Esophagus muscularis mucosa (tissue), 4 donors: ENCODE measurements at places on chromosomes 3 and 15. TPM values are rescaled to one million over a fixed set of nuclear protein-coding genes. Genes with fewer than 3 reads are reported as not detected.

Gene ITIH1
- total RNA-seq, result not detected

Gene CFAP161
- total RNA-seq, result 0.66 TPM

Gene CHRNA3
- 3.5 TPM for total RNA-seq

Gene ZNF35
- 18.7 TPM for total RNA-seq

Gene SLC27A2
- 1.8 TPM for total RNA-seq

Gene FBXW12
- total RNA-seq, result not detected

GRCh38 chr15:22881739-22882440, 43.4 kb downstream of the NIPA2 start:
- no peaks in the 10 kb centered on the region for H3K4me1 ChIP-seq
- no peak overlapping the region for H3K27ac ChIP-seq
- peaks cover 84% of the 10 kb centered on the region for H3K36me3 ChIP-seq
- H3K27me3 ChIP-seq, result no peaks in the 10 kb centered on the region

DNA sequence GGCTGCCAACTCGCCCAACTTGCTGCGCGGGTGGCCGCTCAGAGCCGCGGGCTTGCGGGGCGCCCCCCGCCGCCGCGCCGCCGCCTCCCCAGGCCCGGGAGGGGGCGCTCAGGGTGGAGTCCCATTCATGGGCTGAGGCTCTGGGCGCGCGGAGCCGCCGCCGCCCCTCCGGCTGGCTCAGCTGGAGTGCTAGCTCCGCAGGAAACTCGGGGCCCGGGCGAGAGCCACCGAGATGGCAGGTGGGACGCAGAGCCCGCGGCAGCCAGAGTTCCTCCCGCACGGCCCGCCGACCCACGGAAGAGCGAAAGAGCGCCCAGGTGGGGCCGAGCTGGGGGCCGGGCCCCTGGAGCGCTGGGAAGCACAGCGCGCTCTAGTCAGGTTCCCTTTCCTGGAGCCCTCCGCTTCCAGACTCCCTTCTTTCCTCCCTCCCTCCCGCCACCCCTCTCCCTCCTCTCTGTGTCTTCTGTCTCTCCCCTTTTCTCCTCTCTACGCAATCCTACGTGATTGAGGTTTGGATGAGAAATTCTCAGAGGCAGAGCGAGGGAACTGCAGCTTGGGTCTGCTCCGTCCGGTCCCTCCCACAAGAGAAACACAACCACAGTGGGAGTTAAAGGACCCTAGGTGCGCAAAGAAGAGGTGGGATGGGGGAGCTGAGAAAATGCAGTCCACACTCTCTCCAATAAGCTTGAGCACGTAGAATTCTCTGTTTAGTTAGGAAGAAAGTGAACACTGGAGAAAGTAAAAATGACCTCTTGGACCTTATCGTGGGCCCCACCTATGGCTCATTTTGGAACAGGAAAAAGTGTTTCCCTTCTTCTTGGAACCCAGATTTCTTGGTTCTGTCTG, 317.3 kb downstream of the FGF12 start:
- H3K36me3 ChIP-seq, result no peaks in the 10 kb centered on the region
- peak overlapping the region; percentile 91 for H3K27ac ChIP-seq
- no peaks in the 10 kb centered on the region for H3K27me3 ChIP-seq
- peaks cover 28% of the 10 kb centered on the region for H3K4me1 ChIP-seq

- no peak overlapping the region for H3K27ac ChIP-seq
- no peak overlapping the region for H3K4me3 ChIP-seq
- H3K36me3 ChIP-seq, result no peaks in the 10 kb centered on the region
- DNase-seq, result no peak
- peaks cover 3% of the 10 kb centered on the region for H3K4me1 ChIP-seq
Measured at GRCh38 chr15:93524432-93524831, 435.4 kb upstream of the RGMA start.

DNA sequence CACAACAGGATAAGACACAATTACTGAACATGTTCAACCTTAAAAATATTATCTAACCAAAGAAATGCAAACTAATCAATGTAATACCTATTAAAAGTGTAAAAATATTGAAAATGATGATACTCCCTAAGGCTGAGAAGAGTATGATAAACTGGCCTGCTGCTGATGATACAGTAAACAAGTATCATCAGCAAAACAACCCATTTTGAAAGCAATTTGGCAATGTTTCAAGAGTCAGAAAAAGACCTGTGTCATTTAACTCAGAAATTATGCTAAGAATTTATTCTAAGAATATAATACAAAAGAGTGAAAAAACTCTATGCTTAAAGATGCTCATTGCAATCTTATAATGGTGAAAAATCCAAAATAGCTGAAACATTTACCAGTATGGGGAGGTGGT, 22.1 kb downstream of the CCDC191 start:
- DNase-seq, result no peak
- H3K36me3 ChIP-seq, result peaks cover 31% of the 10 kb centered on the region
- H3K27ac ChIP-seq, result no peak overlapping the region

GRCh38 chr3:160747422-160747821, 8.6 kb upstream of the PPM1L start:
- DNase-seq, result no peak
- H3K4me3 ChIP-seq, result no peak overlapping the region

DNA sequence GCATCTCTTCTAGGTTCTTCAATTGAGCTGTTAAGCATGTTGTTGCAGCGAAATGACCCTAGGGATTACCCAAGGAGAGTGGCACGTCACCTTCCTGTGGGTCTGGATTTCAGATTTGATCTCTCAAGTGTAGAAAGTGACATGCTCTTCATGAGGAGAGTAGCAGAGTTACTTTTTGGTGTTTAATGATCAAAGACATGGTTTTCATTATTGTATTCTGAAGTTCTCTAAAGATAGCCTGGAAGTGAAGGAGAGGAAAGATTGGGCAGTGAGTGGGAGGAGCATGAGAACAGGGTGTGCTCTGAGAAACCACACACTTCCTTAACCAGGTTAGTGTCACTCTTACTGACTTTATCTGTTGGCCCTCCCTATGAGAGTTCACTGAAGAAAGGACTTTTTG, 153.6 kb downstream of the AKAP13 start:
- no peak overlapping the region for H3K27ac ChIP-seq
- H3K4me1 ChIP-seq, result peaks cover 44% of the 10 kb centered on the region
- no peak overlapping the region for H3K4me3 ChIP-seq
- peaks cover 11% of the 10 kb centered on the region for H3K36me3 ChIP-seq
- H3K27me3 ChIP-seq, result no peaks in the 10 kb centered on the region
- no peak for DNase-seq

- no peaks in the 10 kb centered on the region for H3K27me3 ChIP-seq
- H3K36me3 ChIP-seq, result no peaks in the 10 kb centered on the region
- H3K4me1 ChIP-seq, result no peaks in the 10 kb centered on the region
- no peak for DNase-seq
- no peak overlapping the region for H3K4me3 ChIP-seq
Measured at GRCh38 chr3:26484140-26484539, 138.4 kb upstream of the LRRC3B start.

DNA sequence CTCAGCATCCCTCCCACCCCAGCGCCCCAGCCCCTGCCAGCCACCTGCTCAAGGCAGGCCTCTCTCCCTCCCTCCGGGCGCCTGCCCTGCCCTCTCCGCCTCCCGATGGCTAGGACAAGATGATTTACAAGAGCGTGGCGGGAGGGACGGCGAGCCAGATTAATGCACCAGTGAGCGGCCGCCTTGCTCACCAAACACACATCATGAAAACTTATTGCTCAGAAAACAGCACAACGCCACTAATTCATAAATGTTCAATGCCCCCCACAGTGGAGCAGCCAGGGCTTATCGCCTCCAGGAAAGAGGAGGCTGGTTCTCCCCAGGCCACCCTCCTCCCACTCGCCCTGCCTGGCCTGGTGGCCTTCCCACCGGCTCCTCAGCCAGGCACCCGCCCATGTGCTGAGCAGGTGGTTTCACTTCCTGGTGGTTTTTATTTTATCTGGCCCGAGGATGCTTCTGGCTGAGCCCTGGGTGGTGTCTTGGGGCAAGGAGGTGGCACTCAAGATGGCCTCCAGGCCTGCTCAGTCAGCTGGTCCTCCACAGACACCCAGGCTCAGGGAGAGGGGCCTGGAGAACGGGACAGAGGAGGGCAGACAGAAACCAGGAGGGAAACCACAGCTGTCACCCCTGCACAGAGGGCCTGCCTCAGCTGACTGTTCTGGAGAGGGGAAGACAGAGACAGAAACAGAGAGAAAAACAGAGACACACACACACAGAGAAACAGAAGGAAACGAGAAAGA, 284.9 kb downstream of the UACA start:
- peaks cover 33% of the 10 kb centered on the region for H3K4me1 ChIP-seq
- H3K36me3 ChIP-seq, result no peaks in the 10 kb centered on the region
- H3K4me3 ChIP-seq, result no peak overlapping the region
- DNase-seq, result no peak
- H3K27ac ChIP-seq, result no peak overlapping the region

DNA sequence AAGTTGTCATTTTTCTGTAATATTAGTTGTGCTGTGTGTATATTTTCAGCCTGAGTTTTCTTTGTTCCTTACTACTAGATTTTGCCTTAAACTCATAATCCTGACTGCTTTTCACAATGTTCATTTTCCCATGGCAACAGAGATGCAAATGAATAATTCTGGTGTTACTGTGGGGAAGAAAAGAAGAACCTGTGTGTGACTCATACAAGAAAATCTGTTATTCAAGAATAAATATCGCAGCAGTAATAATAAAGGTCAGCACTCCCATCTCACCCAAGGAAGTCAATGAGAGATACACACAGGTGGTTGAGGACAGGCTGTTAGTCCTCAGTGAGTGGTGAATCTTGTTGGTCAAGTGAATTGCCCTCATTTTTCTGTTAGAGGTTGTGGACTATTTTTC, 656.6 kb upstream of the NAALADL2 start:
- H3K27ac ChIP-seq, result no peak overlapping the region
- H3K27me3 ChIP-seq, result no peaks in the 10 kb centered on the region
- H3K4me3 ChIP-seq, result no peak overlapping the region
- H3K36me3 ChIP-seq, result no peaks in the 10 kb centered on the region
- DNase-seq, result no peak

DNA sequence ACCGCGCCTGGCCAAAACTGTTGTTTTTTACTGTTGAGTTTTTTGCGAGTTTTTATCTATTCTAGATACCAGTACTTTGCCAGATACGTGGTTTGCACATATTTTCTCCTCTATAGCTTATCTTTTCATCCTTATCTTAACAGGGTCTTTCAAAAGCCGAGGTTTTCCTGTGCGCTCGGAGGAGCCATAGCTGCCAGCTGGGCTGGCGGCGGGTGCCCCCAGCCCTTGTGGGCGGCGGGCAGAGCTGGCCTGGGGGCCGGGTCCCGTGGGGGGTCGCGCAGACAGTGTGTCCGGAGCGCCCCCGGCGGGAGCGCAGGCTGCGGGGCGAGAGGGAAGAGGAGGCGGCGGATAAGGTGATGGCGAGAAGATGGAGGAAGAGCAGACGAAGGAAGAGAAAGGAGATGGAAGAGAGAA, 11.1 kb upstream of the EIF4A2 start:
- H3K27ac ChIP-seq, result peak overlapping the region; percentile 26
- no peak for DNase-seq
- H3K36me3 ChIP-seq, result no peaks in the 10 kb centered on the region
- peaks cover 12% of the 10 kb centered on the region for H3K4me1 ChIP-seq

GRCh38 chr3:190127195-190127594, 6.5 kb upstream of the P3H2 start:
- no peaks in the 10 kb centered on the region for H3K27me3 ChIP-seq
- no peaks in the 10 kb centered on the region for H3K4me1 ChIP-seq
- H3K36me3 ChIP-seq, result no peaks in the 10 kb centered on the region
- no peak for DNase-seq

DNA sequence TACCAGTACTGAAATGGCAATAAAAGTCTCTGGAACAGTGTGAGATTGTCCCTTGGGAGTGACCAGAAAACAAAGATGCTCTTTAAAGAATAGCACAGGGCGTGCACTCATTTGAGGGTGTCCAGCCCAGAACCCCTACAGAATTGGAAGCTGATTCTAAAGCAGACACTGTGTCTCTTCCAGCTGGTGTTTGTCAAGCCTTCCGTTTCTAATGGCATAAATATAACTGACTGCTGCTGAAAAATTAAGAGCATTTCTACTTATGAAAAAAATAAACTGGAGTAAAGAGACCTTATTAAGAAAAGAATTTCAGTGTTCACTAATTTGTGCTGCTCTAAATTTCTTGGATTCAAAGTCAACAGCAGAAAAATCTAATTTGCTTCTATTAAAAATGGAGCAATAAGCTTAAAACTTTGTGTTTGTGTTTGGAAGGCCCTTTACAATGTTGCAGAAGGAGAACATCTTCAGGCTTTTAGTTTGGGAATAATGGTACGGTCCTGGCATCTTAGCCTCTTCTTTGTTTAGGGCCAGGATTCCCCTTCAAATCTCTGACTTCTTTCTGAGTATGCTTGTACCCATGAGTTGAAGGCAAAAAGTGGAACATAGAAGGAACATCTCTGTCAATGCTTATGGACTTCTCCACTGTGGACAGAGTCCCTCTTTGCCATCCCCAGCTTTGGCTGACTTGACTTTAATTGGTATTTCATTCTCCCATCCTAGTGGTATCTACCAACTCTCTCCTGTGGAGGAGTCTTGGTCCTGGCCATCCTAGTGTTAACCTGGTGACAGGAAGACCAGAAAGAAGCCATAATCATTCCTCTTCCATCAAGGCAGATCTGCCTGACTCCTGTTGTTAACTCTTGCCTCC, 65.9 kb downstream of the THSD4 start:
- no peaks in the 10 kb centered on the region for H3K36me3 ChIP-seq
- H3K4me1 ChIP-seq, result no peaks in the 10 kb centered on the region
- peak; percentile 79 for DNase-seq
- no peak overlapping the region for H3K27ac ChIP-seq
- H3K27me3 ChIP-seq, result no peaks in the 10 kb centered on the region

DNA sequence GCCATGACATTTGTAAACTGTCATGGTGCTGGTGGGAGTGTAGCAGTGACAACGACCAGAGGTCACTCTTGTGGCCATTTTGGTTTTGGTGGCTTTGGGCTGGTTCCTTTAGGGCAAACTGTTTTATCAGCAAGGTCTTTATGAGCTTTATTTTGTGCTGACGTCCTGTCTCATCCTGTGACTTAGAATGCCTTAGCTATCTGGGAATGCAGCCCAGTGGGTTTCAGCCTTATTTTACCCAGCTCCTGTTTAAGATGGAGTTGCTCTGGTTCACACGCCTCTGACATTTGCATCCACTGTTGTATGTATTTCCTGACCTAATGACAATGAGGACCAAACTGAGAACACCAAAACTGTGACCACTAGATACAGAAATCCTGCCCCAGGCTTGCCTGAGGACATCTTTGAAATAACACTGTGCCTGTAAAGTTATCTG, 37.6 kb downstream of the RAB8B start:
- no peaks in the 10 kb centered on the region for H3K27me3 ChIP-seq
- peaks cover 12% of the 10 kb centered on the region for H3K4me1 ChIP-seq
- no peak overlapping the region for H3K27ac ChIP-seq
- peaks cover 3% of the 10 kb centered on the region for H3K36me3 ChIP-seq
- H3K4me3 ChIP-seq, result no peak overlapping the region
